CD4-positive, alpha-beta T cell treated with Interleukin-10 for 1 hour (primary cell): ENCODE measurements at places on chromosomes 7 and 10.

DNA sequence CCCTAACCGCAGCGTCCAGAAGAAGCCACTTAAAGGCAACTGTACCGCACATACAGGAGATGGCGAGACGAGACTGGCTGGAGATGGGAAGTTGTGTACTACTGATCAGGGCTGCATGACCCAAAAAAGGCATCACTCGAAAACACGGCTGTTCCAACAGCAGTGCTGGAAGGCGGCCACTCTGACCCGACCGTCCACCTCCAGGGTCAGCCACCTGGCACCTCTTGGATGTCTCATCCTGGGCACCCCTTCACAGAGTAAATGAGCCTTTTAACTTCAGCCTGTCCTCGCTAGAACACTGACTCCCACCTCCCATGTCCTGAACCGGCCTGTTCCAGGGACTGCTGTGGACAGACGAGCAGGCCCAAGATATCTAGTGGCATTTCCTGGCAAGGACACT, 180.7 kb downstream of the DIP2C start:
- DNase-seq: no peak

DNA sequence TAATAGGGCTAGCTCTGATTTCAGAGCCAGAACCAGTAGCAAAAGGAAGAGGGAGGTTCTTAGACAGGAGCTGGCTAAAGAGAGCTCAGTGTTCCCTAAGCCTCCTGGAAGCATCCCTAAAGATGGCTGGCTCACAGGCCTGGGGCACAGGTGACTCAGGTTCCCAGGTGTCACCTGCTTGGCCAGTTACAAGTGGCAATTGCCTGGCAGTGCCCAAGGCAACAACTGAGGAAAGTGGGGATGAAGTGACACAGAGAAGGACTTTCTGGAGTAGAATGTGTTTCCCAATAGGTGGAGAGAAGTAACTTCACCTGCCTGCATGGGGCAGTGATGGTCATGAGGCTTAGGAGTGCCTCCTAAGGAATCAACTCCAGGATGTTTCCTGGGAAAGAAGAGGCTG, 66.5 kb upstream of the EEPD1 start:
- DNase-seq: no peak

DNA sequence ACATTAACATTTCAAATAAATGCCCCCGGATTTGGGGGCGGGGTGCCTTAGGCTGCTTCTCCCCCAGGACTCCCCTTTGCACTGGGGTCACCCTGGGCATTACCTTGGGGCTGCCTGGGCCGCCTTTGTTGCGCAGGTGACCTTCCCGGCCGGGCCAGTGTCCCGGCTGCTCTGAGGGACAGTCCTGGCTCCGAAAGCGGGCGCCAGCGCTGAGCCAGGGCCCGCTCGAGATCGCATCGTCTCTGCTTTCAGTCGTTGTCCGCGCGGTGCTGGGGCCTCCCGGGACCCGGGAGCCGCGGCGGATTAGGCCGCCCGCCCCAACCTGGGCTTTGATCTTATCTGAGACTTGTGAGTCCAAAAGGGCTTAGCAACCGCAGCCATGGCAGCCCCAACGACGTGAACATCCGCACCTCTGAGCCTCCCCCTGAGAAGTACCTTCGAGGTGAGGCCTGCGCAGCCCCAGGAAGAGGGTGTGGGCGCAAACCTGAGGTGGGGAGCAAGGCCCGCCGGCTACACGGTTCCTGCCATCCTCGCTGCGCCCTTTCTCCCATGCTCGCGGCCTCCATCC, 14.8 kb upstream of the WAPL start:
- peak; percentile 69 for DNase-seq

DNA sequence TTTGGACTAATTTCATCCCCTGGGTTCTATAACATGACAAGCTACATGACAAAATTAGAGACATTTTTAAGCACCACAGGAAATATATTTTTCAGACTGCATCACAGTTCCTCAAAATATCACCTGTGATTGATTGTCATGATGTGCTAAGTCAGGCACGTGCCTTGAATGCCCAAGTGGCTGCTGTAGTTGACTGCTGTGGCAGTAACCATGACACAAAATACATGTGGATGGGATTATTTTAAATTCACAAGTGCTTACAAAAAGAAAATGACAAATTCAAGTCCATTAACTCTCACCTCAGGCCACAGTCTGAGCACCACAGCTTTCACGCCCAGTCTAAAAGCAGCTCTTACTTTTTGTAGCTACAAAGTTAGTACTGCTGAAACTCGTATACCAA, 45.5 kb downstream of the TNPO3 start:
- no peak for DNase-seq

- no peak for DNase-seq
These were observed 10.2 kb downstream of the VENTX start for GRCh38 chr10:133247681-133248333.

DNA sequence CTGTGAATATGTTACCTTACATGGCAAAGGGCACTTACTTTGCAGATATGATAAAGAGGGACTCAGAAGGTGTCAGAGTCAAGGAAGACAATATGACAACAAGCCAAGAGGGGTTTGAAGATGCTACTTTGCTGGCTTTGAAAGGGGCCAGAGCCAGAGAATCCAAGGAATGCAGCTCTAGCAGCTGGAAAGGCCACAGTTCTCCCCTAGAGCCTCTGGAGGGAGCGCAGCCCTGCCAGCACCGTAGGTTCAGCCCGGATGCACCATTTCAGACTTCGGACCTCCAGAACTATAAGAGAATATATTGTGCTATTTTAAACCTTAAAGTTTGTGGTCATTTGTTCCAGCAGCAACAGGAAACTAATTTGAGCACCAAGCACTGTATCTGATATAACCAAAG, 32.9 kb upstream of the WDR11 start:
- DNase-seq: no peak

DNA sequence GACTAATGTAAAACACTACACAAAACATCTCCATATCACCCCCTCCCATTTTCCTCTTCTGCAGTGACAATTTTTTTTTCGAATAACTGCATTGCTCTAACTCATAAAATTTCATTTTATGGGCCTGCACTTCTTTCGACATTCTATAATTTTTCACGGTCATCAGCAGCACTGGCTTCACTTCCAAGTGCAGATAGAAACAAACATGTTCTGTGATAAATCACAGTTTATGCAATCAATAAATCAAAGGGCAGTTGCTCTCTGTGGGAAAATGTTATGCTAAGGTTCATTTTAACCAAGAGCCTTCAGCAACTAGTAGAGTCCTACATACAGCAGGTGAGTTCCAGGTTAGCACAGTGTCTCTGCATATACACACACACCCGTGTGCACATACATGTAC, 100.1 kb downstream of the GPAM start:
- DNase-seq: no peak

GRCh38 chr7:100185726-100186125, 8.0 kb downstream of the STAG3 start:
- DNase-seq: no peak

GRCh38 chr7:36514289-36515243, 124.9 kb downstream of the ANLN start:
- DNase-seq: no peak

DNA sequence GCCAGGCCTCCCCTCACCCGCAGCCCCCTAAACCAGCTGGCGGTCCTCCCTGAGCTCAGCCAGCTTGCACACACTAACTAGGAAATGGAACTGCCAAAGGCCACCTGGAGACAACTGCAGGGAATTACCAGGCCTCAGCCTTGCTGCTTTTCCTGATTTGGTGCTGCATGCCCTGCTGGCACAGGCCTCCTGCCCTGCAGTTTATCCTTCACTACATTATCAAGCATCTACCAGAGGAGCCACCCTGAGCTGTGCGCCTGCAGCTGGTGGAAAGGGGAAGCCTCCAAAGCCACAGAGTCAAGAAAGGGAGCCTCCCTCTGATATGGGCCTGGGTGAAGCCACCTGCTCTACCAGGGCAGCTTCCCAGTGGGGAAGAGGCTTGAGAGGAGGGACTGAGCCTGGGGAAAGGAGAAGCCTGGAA, 139.8 kb downstream of the GRID1 start:
- peak; percentile 3 for DNase-seq

GRCh38 chr10:86711513-86712316, 43.4 kb downstream of the LDB3 start:
- peak; percentile 60 for DNase-seq

DNA sequence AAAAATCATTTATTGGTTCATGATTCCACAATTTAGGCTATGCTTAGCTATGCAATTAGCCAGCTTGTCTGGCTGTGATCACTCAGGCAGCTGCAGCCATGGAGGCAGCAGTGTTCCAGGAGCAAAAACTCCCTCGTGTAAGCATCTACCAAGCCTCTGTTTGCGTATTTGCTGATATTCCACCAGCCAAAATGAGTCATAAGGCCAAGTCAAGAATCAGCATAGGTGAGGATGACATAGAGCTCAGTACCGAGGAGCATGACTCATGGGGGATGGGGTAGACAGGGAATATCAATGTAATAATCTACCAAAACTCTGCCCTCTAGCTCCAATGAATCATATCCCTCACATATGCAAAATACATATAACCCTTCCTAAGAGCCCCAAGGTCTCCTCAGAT, 63.3 kb downstream of the IMMP2L start:
- no peak for DNase-seq

GRCh38 chr7:66627881-66628360, 760 bp upstream of the KCTD7 start:
- peak; percentile 21 for DNase-seq

DNA sequence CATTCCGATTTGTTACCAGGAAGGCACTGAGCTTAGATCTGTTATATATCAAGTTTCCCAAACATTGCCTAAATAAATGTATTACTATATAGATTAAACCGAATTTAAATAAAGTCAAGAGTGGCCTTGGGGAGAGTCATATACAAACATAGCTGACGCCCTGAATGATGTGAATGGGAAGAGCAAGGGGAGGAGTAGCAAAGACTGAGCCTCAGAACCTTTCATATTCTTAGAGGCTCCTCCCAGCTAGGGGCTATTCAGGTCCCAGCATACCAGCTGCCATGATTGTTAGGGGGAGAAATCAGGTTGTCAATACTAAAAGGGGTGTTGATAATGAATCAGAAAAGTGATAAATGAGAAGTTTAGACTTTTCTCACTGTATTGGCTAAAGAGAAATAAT, 64.7 kb upstream of the ITGB1 start:
- no peak for DNase-seq

DNA sequence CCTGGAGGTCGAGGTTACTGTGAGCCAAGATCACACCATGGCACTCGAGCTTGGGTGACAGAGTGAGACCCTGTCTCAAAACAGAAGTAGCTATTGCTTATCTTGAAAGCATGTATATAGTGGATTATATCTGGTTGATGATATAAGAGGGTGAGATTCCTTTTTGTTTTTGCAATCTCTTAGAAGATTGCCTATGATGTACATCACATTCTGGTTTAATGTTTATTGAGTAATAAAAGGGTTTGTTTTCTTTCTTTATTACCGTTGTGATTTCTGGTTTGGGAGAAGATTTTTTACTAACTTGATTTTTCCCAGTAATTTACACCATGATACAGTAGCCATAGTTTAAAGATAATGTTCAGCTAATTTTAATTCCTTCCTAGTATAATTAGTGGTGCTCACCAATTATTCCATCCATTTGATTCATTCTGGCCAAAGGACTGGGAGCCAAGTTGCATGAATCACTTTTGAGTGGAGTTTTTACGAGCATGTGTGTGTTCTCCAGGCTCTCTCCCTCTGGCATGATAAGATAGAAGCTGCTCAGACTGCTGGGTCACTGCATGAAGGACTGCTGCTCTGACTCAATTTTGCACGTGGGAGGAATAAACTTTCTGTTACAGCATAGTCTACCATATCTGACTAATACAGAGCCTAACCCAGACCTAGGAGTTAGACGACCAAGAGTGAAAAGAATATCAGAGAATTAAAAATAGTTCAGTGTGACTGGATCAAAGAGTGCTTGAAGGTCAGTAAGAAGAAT, 13.5 kb upstream of the TSPAN13 start:
- no peak for DNase-seq

- no peak for DNase-seq
These were observed 3.8 kb downstream of the VPS41 start for GRCh38 chr7:38905056-38905759.

- no peak for DNase-seq
These were observed 38.0 kb upstream of the TARP start for GRCh38 chr7:38311329-38311937.

GRCh38 chr10:6249698-6250097, 47.0 kb downstream of the PFKFB3 start:
- DNase-seq: no peak

DNA sequence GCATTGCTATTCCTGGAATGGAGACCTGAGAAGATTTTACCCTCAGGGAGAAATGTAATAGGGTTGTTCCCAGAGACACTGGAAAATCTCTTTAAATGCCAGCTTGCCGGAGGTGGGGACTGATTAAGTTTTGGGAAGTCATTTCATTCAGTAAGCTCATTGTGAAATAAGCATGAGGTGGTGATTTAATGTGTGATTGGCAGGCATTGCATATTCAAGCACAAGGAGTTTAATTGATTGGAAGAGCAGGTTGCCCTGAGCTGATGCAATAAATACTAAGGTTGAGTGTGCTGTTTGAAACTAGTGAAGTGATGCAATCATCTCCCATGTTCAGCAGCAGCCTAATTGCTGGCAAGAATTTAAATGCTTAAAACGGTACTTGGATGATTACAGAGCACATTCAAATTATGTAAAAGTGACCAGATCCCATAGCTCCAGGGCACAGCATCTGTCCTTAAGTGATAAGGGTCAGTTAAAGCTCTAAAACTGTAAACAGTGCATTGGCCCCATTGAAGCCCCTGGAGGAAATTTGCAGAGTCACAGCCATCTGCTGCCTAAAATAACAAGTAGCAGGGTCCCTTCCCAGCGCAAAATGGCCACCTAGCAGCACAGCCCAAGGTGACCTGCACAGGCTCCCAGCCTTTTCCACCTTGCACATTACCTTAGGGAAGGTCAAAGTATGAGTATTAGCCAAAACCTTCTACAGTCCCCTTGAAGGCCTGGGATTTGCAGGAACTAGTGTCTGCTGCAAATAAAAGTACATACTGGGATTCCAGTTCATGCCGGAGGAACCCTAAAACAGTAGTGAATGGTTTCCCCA, 92.1 kb downstream of the CCDC71L start:
- no peak for DNase-seq

DNA sequence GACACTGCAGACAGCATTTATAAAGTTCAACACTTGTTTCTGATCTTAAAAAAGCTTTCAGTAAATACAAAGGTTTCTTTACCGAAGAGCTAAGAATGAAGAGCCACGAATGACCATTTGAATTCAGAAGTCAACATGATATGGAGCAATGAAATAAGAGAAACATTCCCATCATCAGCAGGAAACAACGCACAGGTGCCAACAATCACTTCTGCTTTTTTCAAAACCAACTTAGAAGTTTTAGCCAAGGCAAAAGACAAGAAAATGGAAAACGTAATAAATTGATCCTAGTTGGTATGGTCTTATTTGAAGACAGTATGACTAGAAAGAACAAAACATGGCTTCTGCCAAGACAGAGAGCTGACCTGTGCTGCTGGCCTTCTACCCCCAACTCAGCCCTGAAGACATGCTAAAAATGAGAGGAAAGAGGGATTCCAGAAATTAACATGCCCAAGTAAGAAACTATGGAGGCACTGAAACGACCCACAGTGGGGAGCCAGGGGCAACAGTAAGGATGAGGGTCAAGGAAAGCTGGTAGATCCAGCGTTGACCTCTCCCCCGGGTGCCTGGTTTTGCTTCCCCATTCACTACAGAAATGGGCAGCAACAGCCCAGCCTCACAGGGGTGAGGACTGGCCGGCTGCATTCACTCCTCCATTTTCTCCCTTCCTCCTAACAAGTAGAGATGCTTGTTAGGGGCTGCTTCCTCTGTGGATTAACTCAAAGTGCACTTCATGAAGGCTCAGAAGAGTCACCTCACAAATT, 30.1 kb downstream of the VPS41 start:
- DNase-seq: no peak
